ENCODE measurements at places on chromosomes 3 and 15.
A peak's percentile ranks its signal among the peaks of the same experiment; 100 is the strongest.

- DNase-seq, result no peak
Observed at GRCh38 chr15:70461992-70462391, 301.4 kb downstream of the UACA start.

DNA sequence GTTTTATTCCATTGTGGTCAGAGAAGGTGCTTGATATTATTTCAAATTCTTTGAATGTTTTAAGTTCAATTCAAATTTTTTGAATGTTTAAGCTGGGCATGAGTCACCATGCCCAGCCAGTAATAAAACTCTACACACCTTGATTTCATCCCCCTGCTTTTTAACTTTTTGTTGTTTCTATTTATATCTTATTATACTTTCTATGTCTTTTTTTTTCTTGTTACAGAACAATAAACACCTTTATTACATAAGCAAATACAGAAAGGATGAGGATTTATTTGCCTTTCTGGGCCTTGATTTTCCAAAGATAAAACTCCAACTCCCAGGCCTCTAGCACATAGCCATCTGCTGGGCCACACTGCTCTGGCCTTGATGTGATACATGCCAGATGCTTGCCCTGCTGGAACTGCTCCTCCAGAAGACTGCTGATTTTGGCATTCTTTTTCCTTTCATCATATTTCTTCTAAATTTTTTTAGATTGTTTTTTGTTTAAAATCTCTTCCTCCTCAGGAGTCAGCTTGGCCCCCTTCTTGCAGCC lies 14.0 kb downstream of the DNAH12 start:
- no peak for DNase-seq

GRCh38 chr15:69852482-69852881 lies 245.2 kb downstream of the TLE3 start:
- no peak for DNase-seq

GRCh38 chr3:61702453-61702852 lies 141.1 kb downstream of the PTPRG start:
- DNase-seq, result no peak

GRCh38 chr15:90580946-90581345 lies 51.2 kb downstream of the CRTC3 start:
- no peak for DNase-seq

GRCh38 chr3:110031975-110032374 lies 694.6 kb upstream of the DPPA4 start:
- DNase-seq, result no peak

- no peak for DNase-seq
Observed at GRCh38 chr15:62795171-62795570, 247.4 kb upstream of the TPM1 start.

- no peak for DNase-seq
Observed at GRCh38 chr3:52277071-52277964, 1.1 kb downstream of the WDR82 start.

- DNase-seq, result no peak
Observed at GRCh38 chr3:74845081-74845480, 230.6 kb upstream of the CNTN3 start.

GRCh38 chr3:120093119-120093910 lies 932 bp downstream of the GSK3B start:
- DNase-seq, result no peak

- peak; percentile 35 for DNase-seq
Observed at GRCh38 chr15:99213187-99213811, 36.1 kb downstream of the TTC23 start.

GRCh38 chr3:25899352-25900101 lies 109.6 kb downstream of the OXSM start:
- DNase-seq, result no peak

DNA sequence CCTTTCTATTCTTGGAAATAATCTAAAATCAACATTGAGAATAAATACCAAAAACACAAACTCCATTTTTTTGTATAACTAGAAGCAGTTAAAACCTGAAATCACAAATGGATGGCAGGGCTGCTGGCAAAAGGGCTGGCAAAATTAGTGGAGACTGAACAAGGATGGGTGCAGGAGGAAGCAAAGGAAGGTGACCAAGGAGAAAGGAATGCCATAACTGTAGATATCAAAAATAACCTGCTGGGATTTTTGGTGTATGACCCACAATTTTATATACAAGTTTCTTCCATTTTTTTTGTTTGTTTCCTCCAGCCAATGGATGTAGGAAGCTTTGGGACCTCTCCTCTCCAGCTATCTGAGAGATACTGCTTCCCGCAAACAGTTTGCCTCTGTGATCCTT lies 12.7 kb downstream of the CFAP44 start:
- DNase-seq, result no peak

GRCh38 chr3:171862993-171863521 lies 19.9 kb downstream of the TMEM212 start:
- DNase-seq, result no peak

- DNase-seq, result no peak
Observed at GRCh38 chr15:81062937-81063336, 62.2 kb downstream of the TLNRD1 start.

DNA sequence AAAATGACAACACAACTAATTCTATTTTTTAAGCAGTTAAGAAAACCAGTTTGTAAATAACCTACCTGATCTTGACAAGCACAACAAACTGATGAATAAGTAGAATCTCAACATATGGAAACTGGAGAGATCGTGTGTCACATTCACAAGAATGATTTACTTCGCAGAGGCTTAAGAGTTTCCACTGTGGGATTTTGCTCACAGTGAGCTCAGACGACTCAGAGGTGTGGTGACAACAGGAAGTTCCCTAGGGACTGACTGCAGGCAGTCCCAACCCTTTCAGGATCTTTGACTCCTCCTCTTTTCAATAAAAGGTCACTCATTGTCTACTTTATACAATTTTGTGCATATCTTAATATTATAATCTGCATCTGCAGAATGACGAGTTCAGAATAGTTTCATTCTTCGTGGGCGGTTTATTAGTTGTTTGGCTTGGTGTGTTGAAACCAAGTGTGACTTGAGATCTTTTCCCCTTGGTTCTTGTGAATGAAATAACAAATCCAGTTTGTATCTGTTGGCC lies at the start of gene LIPH:
LIPH (minus strand) TSS at position 231 of the 520 bp plus-strand sequence; CDS start at position 114, 117 bp downstream.
- DNase-seq, result peak; percentile 44

DNA sequence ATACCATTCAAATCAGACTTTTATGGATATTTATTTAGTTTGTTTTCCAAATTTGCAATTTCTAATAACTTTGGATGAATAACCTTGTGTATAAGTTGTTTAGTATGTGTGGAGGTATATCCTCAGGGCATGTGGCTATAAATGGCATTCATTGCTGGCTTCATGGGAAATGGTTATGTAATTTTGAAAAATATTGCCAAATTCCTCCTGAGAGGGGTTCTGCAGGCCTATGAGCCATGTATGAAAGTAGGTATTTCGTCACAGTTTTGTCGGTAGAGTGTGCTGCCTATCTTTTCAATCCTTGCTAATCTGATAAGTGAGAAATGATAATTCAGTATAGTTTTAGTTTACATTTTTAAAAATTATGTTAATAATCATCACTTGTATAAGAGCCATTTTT lies 256.4 kb upstream of the ZNF385D start:
- DNase-seq, result no peak

GRCh38 chr15:90294601-90295269 lies 29.3 kb downstream of the NGRN start:
- DNase-seq, result no peak

GRCh38 chr3:149534671-149535332 lies 60.3 kb downstream of the TM4SF4 start:
- DNase-seq, result peak; percentile 93

- no peak for DNase-seq
Observed at GRCh38 chr3:189966843-189967242, 153.9 kb downstream of the P3H2 start.

- DNase-seq, result no peak
Observed at GRCh38 chr3:128322030-128323022, 144.4 kb downstream of the DNAJB8 start.

DNA sequence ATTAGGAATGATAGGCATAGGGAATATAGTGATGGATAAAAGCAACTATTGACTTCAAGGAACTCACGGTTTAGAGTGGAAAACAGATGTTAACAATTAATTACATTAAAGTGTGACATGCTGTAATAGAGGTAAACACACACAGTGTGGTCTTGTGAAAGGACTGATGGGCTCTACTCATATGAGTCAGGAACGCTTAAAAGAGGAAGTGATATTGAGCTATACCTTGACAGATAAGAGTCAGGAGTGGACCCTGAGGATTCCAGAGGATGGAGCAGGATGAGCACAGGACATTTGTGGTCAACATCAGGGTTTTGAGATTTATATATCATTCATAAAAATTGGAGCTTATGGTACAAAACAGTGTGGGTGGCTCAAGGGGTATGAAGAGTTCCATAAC lies 11.0 kb downstream of the EXOG start:
- DNase-seq, result no peak

- no peak for DNase-seq
Observed at GRCh38 chr3:134394380-134394779, 20.1 kb upstream of the AMOTL2 start.

- no peak for DNase-seq
Observed at GRCh38 chr3:114626751-114627150, 332.9 kb downstream of the TIGIT start.

DNA sequence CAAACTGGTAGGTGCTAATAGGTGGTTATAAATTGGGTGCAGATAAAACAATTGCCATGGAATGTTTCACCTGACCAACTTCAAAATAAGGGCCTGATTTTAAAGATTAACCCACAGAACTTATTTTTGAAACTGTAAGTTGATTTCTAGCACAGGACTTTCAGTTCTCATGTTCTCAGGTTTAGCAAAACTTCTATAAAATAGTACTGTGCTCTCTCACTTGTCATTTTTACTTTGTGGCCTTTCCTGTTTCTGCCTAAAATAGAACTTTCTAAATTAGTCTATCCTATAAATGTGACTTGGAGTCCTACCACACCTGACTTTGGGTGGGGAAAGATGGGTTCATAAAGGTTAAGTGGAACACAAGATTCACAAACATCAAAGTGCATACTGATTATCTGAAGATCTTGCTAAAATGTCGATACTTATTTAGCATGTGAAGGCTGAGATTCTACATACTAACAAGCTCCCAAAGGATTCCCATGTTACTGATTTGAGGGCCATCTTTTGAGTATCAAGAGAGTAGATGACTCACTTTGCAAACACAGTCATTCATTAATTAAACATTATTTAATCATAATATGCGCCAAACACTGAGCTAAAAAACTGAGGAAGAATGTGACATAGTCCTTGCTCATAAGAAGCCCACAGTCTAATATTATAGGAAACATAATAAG lies 38.6 kb downstream of the BTLA start:
- no peak for DNase-seq

DNA sequence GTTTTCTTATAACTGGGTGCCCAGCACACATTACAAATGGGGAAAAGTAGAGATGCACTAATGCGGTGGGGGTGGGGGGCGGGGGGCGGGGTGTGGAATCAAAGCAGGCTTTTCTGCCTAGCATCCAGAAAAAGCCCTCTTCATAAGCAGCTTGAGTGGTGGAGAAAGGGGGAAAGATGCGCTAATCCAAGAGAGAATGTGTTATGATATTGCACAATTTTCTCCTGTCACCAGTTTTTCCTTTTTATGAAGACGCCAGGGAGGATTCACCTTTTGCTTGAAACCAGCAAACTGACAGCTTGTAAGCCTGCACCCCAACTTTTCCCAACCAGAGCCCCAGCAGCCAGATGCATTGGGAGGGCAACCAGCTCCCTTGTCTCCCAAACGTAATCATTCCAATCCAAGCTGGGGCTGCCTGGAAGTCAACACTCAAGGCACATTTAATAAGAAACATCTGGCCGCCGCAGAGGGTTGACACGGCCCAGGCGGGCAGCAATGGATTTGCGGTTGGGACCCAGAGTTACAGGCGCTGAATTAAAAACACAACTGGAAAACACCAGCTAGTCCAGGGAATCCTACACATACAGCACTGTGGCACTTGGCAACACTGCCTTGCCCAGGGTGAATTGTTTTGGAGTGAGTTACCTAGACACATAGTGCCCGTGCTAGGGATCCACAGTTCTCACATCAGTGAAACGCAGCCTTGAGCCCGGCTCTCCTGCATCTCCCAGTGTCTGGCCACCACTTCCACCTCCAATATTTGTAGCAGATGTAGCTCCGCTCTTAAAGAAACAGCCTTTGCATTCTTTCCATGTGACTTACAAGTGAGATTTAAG lies 218.5 kb upstream of the PRICKLE2 start:
- no peak for DNase-seq

GRCh38 chr3:43013743-43014155 lies 34.6 kb downstream of the GASK1A start:
- DNase-seq, result no peak

GRCh38 chr15:32956006-32956405 lies 238.2 kb downstream of the GREM1 start:
- no peak for DNase-seq

DNA sequence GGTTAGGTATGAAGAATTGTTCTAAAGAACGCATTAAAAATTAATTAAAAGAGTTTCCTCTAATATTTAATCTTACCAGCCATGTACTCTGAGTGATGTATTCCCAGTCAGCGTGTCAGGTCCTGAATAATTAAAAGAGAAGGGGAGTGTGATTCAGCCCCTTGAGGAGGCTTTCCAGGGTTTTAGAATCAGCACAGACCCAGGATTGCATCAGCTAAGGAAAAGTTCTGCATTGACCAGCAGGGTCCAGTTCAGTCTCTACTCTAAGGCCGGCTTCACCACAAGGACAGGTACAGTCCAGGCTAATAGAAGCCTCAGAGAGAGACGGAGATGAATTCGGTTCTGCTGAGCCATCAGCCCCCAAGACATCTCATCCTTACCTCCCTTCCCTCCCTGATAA lies 499.5 kb upstream of the PROK2 start:
- no peak for DNase-seq

- DNase-seq, result no peak
Observed at GRCh38 chr3:111712294-111713167, 117.4 kb upstream of the ZBED2 start.

GRCh38 chr3:42148982-42149432 lies 57.9 kb downstream of the TRAK1 start:
- no peak for DNase-seq

DNA sequence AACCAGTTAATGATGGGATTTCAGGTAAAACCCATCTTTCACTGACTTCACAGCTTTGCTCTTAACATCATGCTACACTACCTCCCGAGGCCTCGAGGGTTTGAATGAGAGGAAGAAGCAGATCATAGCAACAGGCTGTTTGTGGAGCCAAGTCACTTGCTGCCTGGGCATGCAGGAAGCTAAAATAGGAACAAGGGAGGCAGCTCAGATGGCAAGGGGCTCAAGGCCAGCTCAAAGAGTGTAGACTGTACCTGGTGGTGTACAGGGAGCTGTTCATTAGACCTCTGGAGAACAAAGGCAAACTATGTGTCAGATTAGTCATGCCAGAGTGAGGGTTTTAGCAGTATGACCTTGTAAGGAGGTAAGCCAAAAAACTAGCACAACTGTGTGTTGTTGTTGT lies 28.8 kb downstream of the ARRDC4 start:
- DNase-seq, result no peak

DNA sequence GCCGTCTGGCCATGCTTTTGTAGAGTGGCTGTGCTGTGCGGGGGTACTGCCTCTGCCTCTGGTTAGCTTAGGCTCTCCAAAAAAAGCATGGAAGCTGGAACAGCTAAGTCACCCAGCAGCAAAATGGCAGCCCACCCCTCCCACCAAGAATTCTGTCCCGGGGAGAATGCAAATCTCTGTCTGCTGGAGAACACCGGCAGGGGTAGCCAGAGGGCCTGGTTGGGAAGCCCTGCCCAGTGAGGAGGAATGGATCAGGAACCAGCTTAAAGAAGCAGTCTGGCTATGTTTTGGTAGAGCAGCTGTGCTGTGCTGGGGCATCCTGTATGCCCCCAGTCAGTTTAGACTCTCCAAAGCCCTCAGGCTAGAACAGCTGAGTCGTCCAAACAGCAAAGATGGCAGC lies 56.2 kb upstream of the PTPRG start:
- no peak for DNase-seq

All from NCI-H774 (cell line).